ENCODE measurements at places on chromosomes 5 and 9.

- no peak for DNase-seq
These were observed 59.4 kb downstream of the MED27 start for GRCh38 chr9:132020272-132020671.

DNA sequence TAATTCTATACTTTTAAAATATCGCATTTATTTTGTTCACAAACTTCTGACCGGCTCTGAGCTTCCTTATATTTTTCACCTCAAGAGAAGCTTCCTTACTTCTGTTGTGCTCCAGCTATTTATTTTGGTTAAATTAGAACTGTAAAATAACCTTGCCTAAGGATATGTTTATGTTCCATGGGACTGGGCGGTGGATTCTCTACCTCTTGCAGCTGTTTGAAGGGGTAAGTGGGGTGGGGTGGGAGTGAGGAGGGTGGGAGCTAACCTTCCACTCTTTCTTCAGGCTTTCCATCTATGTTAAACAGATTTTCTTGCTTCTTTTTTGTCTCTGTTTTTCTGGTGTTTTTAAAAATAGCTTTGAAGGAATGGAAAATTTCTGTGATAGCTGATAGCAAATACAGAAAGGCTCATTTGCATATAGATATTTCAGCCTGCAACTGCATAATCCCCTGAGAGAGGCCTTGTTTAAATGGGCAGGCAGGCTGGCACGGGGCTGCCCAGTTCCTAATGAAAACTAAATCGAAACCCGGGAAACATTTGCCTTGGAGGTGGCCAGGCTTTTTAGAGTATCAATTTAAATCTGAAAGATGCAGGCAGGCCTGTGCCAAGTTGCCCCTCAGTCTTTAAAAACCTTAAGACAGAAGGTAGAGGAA is 122.1 kb upstream of the DMAC1 start:
- DNase-seq = no peak

GRCh38 chr9:125255781-125256391 is 5.7 kb upstream of the GAPVD1 start:
- DNase-seq = no peak

GRCh38 chr9:37353791-37354190 is 68.7 kb upstream of the GRHPR start:
- no peak for DNase-seq

DNA sequence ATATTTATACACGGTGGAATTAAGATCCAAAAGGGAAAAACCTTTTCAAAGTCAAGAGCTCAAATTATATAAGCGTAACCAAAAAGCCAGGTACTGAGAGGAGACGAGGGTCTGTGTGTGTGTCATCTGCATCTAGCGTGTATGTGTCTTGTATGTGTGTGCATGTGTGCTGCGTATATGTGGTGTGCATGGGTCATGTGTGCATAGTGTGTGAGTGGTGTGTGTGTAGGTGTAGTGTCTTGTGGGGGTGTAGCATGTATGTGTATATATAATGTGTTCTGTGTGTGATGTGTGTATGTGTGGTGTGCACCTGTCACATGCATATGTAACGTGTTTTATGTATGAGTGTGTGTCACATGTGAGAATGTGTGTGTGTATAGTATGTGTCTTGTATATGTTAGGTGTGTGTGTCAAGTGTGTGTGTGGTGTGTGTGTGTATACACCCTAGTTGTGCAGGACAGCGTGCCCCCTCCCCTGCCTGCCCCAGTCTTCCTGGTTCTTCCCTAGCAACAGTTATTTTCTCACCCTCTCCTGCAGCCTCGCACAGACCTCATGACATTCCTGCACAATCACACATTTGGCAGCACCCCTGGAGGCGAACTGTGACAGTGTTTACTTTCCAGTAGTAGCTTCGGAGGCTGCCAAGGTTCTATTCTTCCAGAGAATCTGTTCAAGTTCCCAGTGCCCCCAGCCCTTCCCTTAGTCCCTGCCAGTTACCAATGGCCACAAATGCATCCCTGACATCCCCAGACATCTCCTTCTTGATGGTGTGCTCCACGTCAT is 27.1 kb upstream of the TNIP1 start:
- DNase-seq = no peak

DNA sequence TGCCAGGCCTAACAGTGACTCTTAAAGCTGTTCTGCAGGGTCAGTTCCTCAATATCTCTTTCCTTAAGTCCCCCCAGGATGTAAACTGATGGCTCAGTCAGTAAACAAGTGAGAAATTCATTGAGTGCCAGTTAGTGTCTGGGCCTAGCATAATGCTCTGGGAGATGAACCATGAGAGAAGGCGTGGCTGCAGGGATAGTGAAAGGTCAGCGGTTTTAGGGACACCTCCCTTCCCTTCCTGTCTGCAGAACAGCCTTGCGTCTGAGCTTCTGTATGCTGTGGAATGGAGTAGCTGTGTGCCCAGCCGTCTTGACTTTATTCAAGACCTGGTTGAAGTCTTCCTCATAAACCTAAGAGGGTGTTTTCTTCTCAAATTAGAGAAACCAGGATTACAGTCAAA is 46.7 kb upstream of the DMRT3 start:
- no peak for DNase-seq

DNA sequence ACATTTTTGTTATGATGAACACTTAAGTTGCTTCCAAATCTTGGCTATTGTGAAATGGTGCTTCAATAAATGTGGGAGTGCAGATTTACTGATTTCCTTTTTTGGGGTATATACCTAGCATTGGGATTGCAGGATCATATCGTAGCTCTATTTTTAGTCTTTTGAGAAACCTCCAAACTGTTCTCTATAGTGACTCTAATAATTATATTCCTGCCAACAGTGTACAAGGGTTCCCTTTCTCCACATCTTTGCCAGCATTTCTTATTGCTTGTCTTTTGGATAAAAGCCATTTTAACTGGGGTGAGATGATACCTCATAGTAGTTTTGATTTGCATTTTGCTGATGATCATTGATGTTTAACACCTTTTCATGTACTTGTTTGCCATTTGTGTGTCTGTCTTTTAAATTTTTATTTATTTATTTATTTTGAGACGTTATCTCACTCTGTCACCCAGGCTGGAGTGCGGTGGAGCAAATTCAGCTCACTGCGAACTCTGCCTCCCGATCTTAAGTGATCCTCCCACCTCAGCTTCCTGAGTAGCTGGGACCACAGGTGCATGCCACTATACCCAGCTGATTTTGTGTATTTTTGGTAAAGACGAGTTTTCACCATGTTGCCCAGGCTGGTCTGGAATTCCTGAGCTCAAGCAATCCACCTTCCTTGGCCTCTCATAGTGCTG is 59.0 kb downstream of the UNC13B start:
- DNase-seq = no peak

- no peak for DNase-seq
These were observed 1542.2 kb upstream of the CDH9 start for GRCh38 chr5:28580616-28581015.

DNA sequence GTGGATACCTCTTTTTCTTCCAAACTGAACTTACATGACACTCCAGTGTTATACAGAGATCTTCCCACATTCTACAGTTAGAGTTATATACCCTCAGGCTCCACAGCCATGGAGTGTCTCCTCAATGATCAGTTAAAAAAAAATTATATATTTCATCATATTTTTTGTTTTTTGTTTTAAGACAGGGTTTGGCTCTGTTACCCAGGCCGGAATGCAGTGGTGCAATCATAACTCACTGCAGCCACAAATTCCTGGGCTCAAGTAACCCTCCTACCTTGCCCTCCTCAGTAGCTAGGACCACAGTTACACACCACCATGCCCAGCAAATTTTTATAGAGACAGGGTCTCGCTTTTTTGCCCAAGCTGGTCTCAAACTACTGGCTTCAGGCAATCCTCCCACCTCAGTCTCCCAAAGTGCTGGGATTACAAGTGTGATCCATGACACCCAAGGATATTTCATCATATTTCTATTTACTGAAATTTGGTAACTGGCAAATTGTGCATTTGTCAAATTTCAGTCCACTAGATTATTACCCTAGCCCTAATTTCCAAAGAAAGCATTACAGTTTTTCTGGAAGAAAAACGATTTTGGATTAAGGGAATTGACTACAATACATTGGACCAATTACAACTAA is 18.1 kb upstream of the SCAI start:
- DNase-seq = no peak

- DNase-seq = no peak
These were observed 49.8 kb upstream of the RPS23 start for GRCh38 chr5:82327941-82328340.

GRCh38 chr5:9182899-9183695 is 362.8 kb downstream of the SEMA5A start:
- no peak for DNase-seq

DNA sequence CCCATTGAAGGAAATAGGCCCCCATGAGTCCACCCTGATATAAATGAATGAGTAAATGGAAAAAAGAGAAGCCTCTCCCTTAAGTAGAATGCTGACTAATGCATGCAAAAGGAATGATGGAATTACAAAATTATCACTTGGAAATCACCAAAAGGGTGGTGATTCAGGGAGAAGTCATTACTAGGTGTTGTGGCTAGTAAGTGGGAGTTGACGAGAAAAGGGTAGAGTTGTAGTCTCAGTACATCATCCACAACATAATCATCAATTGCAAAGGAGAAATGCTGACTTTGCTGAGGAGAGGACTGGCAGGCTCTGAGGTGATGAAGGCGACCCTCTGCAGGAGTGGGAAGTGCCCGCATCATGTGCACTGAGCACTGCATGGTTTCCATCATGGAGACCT is 201.5 kb upstream of the S1PR3 start:
- no peak for DNase-seq

GRCh38 chr9:37987467-37987981 is 81.5 kb downstream of the SHB start:
- DNase-seq = no peak

- no peak for DNase-seq
These were observed 87.2 kb upstream of the NEURL1B start for GRCh38 chr5:172553903-172554302.

DNA sequence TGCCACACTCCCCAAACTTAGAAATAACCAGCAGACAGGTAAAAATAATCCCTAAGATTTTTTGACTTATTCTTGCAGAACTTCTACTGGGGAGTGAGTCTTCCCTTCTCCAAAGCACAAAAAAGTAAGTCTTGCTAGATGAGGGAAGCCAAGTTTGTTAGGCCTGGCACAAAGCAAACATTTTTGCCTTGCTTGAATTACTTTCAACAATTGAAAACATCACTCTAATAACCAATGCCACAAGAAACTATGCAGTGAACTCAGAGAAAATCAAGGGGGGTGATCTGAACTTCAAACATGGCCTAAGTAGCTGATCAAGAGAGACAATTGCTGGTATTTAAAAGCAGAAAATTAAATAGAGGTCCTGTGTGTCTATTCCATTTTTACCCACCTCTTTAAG is 123.6 kb upstream of the SLC1A3 start:
- DNase-seq = no peak

- DNase-seq = no peak
These were observed 21.5 kb upstream of the ZBTB34 start for GRCh38 chr9:126838895-126839294.

DNA sequence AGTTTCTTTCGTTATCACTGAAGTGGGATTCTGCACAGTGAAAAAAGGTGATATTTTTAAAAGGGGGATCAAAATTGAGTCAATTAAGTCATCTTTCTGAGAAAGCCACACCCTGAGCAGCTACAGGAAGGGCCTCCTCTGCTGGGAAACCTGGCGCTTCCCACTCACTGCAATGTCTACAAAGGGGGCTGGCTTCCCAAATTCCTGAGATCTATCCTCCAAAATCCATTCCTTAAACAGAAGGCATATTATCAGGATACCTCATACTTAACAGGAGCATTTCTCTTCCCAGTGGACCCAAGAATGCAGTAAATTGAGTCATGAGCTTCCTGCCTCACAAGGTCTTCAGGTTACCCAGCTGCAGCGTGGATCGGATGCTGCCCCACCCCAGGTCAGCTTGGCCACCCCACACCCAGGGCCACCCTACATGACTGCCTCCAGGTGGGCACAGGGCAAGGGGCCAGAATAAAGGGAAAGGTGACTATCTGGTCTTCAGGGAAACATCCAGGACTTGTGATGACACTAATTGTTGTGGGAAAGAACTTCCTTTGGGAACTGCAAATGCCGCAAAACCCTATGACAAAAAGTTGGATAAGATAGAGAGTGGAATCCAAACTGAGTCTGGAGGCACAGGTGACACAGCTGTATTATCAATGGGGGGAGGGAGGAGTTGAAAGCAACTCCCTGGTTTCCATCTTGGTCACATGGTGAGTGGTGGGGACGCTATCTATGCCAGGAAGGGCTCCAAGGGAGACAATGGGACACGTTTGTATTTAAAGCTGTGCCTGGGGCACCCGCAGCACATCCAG is 42.3 kb downstream of the ROR2 start:
- DNase-seq = no peak

DNA sequence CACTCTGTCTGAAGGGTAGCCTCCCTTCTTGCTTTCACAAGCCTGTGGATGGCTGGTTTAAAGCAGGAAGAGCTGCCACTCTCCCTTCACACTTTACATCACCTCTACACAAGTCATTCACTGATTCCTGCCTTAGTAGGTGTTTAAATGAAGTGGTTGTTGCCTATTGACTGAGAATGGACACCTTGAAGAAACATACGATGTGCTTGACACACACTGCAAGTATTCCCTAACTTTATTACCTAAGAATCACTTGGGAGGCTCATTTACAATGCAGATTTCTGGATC is 230.5 kb downstream of the PIK3R1 start:
- no peak for DNase-seq

GRCh38 chr5:167944121-167944852 is 347.2 kb upstream of the WWC1 start:
- DNase-seq = no peak

GRCh38 chr5:163352531-163352930 is 84.9 kb upstream of the CCNG1 start:
- no peak for DNase-seq

GRCh38 chr9:116558818-116559540 is 128.1 kb upstream of the TRIM32 start:
- DNase-seq = no peak

- DNase-seq = no peak
These were observed 84.7 kb downstream of the EDIL3 start for GRCh38 chr5:84299959-84300358.

GRCh38 chr9:131441441-131441840 is 47.6 kb downstream of the PRRC2B start:
- DNase-seq = no peak

GRCh38 chr9:17116400-17116837 is 18.4 kb upstream of the CNTLN start:
- DNase-seq = no peak

- no peak for DNase-seq
These were observed 74.1 kb downstream of the GALNT10 start for GRCh38 chr5:154264549-154265196.

Measured in T-helper 17 cell (primary cell).